AG04449 (cell line): ENCODE measurements at places on chromosomes 6 and 20.

DNA sequence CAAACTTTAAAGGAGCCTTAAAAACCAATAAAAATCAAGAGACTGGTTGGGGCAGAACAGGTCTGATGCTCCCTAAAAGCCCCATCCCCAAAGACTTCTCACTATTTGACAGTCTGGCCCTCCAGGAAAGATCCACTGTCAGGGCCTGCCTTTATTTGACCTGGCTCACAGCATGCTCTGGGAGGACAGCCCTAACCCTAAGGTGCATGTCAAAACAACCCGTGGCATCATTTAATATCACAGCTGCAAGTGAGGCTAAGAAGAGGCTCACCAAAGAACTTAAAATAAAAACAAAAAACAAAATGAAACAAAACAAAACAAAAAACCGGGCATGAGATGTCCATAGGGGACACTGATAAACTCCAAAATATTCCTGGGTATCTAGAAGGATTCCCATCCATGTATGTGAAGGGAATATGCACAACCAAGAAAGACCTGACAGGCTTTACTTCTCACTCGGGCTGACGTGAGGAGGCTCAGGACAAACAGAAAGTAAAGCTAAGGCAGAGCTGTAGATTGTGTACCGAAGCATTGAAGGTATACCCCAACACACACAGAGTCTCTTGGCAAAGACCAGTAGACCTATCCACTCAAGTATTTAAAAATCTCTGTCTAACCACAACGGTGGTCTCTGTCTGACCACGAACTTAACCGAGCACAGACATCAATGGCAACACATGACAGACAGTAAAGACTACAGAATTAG, 57.3 kb downstream of the AHI1 start:
- no peak for DNase-seq

DNA sequence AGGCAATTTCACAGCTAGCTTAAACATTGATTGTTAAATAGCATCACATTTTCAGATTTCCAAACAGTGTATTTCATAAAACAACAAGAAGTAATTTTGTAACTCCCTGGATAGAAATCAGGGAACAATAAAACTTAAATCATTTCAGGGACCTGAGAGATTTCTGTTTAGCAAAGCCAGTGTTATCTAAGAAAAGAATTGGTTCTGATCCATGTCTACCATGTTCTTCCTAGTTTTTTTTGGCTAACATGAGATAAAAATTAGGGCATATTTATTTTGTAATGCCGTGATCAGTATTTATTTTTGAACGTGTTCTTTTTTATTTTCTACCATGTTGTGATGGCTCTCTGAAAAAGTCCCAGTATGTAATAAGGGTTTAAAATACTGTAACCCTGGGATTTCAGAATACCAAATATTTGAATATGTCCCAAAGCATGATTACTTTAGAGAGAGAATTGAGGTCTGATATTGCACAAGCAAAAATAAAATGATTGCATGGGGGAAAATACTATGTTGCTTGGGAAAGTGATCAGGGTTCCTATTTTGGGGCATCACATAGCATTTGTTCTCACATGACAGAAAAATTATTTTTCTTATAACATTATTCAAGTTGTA, 188.7 kb upstream of the CEP162 start:
- DNase-seq, result no peak

DNA sequence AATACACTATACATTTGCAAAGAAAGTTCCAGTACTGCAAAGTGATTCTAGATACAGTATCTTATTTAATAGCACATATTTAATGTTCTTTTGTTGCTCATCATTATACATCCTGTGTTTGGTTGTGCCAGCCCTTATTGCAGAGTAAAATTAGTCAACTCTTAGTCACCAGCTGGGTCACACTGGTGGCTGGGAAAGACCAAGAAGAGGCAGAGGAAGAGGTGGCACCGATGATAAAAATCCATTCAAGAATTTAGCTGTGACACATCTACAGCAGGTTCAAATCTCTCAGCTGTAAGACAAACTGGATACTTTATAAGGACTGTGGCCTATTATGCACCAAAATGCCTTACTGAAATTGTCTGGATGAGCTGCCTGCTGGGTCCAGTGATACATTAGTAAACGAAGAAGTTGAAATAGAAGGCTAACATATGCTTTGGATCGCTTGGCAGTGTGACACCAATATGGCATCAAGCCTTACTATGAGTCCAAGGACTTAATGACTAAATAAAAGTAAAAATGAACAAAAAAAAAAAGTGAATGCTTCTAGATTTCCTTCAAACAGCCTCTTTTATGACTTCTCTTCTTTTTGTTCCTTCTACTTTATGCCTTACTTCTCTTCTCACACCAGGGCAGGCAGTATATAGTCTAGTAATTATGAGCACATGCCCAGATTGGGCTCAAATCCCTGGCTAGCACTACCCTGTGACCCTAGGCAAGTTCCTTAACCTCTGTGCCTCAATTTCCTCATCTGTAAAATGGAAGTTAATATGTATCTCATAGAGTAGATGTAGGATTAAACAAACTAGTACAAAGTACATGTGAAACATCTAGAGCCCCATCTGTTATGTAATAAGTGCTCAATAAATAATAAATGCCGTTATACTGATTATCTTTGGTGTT, 29.4 kb upstream of the RNF8 start:
- DNase-seq, result no peak

- no peak for DNase-seq
Observed at GRCh38 chr6:156167625-156168071, 609.5 kb upstream of the ARID1B start.

DNA sequence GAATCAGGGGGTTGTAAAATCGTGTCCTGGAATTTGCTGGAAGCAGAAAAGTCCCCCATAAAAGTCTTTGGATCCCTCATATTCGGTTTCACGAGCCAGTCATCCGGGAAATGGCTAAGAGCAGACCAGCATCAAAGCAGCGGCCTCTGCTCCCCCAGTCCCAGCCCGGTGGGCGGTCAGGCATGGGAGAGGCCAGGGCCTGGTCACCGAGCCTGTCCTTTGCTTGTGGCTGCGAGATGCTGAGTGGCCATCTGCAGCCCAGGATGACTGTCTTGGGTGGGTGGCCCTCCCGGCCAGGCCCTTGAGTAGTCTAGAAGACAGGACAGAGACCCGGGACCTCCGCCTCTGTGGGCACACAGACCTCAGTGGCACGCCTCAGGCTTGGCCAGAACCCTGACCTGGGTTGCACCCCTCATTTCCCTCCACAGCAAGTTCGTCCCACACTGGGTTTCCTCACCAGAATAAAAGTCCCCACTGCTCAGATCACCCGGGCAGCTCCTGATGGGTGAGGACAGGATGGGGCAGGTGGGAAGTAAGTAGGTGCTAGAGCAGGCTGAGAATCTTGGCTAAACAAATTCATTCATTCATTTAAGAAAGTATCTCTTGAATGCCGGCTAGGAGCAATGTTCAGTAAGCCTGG, 172.1 kb downstream of the BMP7 start:
- no peak for DNase-seq

GRCh38 chr20:33559212-33559611, 69.3 kb downstream of the CBFA2T2 start:
- no peak for DNase-seq

DNA sequence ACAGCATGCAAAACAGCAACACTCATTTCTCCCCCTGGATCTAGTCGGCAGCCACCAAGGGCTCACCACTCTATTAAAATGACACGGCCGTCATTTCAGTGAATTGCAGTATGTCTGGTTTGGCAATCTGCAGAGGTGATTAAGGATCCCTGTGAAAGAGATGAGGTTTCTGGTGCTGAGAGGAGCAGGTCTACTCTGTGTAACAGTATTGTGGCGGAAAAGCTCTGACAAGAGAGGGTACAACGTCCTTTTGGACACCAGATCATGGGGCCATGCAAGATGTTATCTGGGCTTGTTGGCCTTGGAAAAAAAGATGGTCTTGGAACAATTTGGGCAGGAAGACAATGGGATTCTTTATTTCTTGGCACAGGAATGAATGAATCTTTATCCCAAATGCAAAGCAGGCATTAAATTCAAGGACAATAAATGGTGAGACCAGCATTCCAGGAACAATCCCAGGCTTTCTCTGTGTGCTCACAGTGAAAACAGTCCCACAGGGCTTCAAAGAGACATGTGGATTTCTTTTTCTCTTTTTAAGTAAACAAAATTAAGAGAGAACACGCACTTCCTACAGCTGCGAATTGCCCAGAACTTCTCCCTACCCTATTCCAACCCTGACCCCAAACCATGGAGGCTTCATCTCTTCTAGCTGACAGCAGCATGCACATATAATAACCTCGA, 33.7 kb upstream of the ADGRF1 start:
- DNase-seq, result no peak

DNA sequence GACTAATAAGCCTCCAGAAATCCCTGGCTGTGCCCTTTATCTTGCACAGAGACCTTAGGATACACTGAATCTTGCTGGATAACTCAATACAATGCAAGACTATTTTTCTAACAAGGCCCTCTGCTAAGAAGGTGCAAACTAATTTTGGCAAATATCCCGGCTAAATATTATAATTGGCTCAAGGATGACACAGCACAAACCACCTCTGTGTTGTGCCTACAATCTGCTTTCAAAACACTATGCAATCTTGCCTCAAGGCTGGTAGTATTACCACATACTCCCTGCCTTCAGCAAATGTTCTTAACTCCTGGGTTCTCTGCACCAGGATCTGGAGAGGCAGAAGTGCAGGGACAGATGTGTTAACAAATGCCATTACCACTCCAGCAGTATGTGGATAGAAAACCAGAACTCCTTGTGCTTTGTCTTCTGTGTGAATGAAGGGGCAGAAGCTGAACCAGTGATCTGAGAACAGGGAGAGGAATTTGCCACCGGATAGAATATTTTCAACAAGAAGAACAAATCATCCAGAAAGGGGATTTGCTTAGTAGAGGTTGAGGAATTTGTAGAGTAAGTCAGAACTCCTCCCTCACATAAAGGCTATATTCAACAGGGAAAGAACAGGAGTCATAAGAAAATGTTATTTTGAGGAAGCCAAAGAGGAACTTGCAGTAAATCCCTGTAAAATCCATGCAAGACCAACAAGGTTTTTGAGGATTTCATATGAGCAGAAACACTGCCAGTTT, 74.1 kb upstream of the SLC4A11 start:
- peak; percentile 41 for DNase-seq

- no peak for DNase-seq
Observed at GRCh38 chr6:149458196-149458595, 26.6 kb downstream of the ZC3H12D start.

GRCh38 chr20:62374331-62375152, 7.4 kb upstream of the LAMA5 start:
- DNase-seq, result no peak

DNA sequence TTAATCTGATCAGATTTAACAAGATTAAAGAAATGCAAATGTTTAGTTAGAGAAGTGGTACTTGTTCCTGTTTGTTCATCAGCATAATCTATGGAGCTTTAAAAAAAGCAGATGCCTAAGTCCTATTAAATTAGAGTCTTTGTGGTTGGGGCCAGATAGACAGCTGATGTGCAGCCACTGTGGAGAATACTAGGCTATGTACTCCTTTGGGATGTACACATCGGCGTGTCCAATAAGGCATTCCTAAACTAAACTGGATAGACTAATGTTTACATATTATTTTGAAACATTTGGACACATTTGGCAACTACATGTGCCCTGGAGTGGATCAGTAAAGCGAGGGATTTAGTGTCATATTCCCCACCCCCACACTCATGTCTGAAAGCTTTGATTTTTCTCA, 459.5 kb downstream of the LMBRD1 start:
- DNase-seq, result no peak

GRCh38 chr6:39561536-39562266, 163.5 kb downstream of the KIF6 start:
- no peak for DNase-seq

DNA sequence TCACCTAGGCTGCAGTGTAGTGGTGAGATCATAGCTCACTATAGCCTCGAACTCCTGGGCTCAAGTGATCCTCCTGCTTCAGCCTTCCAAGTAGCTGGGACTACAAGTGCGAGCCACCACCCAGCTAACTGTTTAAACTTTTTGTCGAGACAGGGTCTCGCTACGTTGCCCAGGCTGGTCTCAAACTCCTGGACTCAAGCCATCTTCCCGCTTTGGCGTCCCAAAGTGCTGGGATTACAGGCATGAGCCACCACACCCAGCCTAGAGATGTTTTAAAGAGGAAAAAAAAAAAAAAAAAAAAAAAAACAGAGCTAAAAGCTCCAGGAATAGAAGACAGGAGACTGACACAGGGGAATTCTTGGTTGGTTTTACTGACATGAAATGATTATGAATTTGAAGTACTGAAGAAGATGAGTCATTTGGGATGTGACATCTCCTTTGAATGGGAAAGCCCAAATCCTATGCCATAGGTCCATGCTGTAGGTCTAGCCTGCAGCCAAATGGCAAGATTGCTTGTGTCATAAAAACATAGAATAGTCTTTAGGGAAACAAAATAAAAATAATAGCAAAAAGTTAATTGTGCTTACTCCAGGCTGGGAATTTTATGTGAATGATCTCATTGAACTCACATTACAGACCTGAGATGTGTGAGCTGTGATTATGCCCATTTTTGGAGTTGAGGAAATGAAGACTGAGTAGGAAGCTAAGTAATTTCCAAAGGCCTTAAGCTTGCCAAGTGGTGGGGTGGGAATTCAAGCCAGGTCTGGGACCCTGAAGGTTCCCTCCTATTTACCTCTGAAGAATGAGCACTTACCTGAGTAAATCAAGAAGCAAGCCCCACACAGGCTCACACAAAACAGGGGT, 24.3 kb upstream of the NHSL1 start:
- DNase-seq, result no peak

GRCh38 chr20:49470922-49471321, 11.5 kb downstream of the KCNB1 start:
- DNase-seq, result no peak

- DNase-seq, result no peak
Observed at GRCh38 chr6:51396583-51396982, 577.9 kb downstream of the TFAP2B start.

DNA sequence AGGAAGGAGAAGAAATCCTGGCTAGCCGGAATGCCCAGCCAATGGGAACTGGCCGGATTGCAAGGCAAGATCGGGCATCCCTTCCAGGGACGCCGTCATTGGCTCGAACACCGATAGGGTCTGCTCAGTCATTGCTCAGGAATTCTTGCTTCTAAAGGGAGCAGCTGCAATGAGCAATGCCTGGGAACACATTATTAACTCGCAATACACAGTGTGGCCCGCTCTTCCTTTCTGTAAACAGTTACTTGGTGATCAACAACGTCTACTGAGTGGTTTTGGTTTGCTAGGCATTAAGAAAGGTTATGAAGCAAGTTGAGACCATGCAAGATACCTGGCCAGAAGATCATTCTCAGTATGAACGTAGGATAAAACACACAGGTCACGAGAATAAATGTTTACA, 165.4 kb upstream of the CITED2 start:
- DNase-seq, result no peak

DNA sequence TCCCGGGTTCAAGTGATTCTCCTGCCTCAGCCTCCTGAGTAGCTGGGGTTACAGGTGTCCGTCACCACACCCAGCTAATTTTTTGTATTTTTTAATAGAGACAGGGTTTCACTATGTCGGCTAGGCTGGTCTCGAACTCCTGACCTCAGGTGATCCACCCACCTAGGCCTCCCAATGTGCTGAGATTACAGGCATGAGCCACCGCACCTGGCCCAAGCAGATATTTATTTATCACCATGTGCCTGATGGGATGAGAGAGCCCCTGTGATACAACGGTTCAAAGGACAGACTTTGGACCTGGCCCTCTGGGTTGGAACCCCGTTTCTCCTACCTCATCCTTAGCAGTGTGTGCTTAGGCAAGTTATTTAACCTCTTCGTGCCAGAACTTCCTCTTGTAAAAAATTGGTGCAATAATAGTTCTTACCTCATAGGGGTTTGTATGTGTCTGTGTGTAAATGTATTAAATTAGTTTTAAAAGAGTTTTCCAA, 19.2 kb upstream of the STK38 start:
- DNase-seq, result no peak
